ENCODE measurements at places on chromosomes 5 and 9. TPM values are rescaled to one million over a fixed set of nuclear protein-coding genes. Genes with fewer than 3 reads are reported as not detected.

Gene IFNA4
- total RNA-seq = not detected

Gene CD14
- 3.8 TPM for total RNA-seq

Gene GDF9
- total RNA-seq = 0.09 TPM

Gene AGPAT2
- 126 TPM for total RNA-seq

Gene CXCL14
- total RNA-seq = 0.14 TPM
